ENCODE measurements at places on chromosomes 2 and 18.

GRCh38 chr2:130381619-130382018, 25.8 kb downstream of the PTPN18 start:
- no peak for DNase-seq

- no peak for DNase-seq
Observed at GRCh38 chr2:110858135-110858725, 125.9 kb downstream of the ACOXL start.

DNA sequence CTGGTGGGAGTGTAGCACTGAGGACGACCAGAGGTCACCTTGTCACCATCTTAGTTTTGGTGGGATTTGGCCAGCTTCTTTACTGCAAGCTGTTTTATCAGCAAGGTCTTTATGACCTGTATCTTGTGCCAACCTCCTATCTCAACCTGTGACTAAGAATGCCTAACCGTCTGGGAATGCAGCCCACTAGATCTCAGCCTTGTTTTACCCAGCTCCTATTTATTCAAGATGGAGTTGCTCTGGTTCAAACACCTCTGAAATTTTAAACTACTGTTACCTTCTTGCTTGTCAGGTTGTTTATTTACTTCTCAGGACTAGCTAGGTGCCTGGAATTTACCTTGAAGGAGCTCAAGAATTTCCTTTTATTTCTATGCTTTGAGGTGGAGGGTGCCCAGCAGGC, 9.5 kb upstream of the KCNG3 start:
- DNase-seq, result no peak

DNA sequence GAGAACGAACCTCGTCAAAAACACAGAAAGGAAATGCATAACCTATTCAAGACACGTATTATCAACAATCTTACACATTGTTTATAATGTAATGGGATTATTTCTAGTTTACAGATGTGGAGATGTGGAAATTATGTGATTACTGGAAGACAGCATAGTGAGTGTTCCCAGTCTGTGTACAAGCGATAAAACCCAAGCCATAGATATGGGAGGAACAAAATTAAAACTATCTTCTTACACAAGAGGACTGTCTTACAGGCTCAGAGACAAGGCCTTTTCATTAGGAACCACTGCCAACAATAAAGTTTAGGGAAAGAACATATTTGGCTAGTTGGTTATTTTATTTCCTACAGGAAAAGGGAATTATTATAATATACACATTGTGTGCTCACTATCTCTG, 20.3 kb downstream of the COBLL1 start:
- DNase-seq, result no peak

DNA sequence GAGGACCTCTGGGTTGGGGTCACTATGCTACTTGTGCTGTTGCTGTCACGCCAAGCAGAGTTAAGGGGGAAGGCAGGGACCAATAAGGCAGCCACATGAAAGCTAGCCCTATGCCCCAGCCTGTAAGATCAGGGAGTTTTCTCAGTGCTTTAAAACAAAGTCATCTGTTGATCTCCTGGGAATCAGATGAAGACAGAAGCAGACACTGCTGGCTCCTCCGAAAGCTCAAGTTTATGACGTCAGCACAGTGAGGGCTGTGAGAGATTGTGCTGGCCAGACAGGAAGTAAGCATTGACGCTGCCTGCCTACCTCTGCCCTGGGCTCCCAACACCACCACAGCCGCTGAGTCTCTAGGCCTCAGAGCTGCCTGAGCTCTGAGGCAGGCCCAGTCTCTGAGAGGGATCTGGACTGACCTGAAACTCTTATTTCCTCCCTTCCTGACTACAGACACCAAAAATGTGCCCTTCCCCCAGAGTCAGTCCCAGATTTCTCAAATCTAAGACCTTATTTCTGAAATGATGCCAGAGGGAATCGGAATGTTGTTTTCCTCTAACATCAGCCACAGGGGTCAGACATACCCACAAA, 118.1 kb upstream of the EPAS1 start:
- DNase-seq, result peak; percentile 94

GRCh38 chr2:34005901-34006300, 406.8 kb upstream of the FAM98A start:
- DNase-seq, result no peak

DNA sequence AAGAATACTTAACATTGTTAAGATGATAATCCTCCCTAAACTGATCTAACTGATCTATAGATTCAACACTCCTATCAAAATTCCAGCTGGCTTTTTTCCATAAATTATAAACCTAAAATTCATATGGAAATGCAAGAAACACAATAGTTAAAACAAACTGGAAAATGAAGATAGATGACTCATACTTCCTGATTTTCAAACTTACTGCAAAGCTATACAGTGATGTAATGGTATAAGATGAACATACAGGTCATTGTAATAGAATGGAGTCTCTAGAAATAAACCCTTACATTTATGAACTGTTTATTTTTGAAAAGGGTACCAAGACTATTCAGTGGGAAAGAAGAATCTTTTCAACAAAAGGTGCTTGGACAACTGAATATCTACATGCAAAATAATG, 32.3 kb downstream of the UBXN4 start:
- DNase-seq, result peak; percentile 24

DNA sequence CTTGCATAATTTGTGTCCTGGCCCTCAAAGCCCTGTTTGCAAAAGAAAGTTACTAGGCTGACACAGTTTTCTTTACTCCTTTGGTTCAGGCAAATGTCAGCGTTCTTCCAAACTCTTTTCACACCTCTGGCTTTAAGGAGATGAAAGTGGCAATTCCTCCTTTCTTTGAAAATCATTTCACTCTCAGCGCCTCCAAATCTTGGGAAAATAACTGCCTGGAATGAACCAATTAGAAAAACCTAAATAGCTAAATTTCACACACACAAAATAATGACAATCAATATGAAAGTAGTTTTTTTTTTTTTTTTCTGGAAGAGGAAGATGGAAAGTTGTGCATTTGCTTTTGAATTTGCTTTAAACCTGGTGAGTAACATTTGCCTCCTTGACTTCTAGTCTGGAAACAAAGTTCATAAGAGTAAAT, 1.7 kb downstream of the MEIS1 start:
- DNase-seq, result no peak

DNA sequence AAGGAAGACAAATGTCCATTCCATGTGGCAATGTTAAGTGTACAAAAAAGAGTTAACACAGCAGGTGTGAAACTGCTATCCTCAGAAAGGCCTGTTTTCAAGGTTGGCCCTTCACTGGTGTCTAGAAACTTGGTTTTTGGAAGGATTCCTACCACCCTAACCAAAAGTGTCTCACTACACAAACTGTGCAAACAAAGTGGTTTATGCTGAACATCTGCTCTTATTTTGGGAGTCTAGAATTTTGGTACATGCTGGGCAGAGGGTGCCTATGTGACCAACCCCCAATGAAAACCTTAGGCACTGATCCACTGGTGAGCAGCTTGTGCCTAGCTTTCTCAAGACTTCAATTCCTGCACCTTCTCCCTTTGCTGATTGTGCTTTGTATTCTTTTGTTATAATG, 14.3 kb downstream of the GFPT1 start:
- DNase-seq, result no peak

DNA sequence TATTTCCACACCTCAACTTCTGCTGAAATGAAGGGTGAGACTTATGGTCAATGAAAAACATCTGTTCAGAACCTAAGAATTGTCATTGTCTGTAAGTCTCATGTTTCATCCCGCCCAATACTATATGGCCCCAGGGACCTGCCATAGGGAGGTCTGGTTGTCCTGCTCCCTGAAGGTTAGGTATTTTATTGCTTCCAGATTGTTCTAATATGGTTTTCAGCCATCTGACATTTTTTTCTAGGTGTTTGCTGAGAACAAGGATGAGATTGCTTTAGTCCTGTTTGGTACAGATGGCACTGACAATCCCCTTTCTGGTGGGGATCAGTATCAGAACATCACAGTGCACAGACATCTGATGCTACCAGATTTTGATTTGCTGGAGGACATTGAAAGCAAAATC, 7.3 kb downstream of the XRCC5 start:
- no peak for DNase-seq

DNA sequence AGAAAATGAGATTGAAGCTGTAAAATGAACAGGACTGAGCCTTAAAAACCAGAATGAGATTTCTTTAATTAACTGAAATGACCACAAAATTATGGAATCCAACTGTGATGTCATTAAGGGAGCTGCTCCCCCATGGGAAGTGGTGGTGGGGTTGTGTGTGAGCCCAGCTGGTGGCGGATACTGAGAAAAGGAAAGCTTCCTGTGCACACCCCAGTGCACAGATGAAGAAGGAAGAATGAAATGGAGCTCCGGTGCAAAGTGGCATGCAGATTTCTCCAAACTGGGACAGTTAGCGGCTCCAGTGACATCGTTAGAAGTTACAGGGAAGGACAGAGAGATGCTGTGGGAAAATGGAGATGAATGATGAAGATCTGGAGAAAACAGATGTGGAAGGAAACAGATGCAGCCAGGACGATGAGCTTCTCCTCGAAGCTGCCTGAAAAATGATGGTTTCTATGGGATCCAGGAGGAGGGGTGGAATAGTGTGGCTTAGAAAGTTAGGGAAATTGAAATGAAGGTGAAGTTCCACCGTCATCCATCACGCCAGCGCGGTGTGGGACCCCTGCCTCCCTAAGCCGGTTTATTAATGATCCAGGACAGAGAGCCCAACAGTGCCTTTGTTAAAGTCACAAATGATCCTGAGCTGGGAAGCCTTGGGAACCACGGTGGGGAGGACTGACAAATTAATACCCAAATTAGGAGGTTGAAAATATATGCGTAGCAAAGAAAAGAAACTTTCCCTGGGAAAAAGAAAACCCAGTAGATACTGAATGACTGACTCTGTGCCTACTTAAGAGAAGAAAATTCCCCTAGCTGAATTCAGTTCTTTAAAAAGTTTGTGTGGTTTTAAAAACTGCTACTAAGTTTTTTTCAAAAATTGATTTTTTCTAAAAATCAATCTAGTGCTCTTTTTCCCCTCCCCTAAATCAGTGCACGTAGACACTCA, 77.2 kb downstream of the TSN start:
- DNase-seq, result no peak

DNA sequence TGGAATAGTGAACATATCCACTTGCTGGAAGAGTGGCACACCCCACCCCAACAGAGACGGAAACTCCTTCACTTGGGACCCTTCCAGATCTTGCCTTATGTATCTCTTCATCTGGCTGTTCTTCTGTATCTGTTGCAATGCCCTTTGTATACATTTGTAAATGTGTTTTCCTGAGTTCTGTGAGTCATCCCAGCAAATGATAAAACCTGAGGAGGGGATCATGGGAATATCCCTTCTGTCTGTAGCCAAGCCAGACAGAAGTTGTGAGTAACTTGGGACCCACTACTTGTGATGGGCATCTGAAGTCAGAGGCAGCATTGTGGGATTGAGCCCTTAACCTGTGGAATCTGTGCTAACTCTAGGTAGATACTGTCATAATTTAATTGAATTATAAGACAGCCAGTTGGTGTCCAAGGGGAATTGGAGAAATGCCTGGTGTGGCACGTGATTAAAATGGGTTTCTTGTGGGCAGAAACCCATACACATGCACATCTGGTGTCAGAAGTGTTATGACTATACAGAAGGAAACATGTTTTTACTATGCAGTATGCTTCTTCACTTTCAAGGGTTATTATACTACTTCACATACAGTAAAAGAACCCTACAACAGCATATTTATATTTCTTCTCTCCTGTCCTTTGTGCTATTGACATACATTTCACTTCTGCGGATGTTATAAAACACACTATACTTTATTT, 32.3 kb upstream of the TMEM247 start:
- DNase-seq, result no peak

DNA sequence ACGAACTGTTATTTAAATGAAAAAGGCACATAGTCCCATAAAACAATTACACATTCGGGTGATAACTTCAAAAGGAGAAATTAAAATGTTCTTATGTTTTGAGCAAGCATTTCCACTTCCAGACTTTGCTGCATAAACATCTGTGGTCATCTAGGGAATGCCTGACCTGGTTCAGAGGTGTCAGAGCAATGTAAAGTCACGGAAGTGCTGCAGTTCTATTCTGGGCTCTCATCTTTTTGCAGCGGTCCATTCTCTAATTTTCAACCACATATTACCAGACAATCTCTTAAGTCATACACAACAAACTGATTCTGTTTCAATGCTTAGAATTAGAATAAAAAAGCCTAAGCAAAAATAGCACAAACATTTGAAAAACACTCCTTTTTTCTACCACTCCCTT, 22.0 kb upstream of the PTH2R start:
- no peak for DNase-seq

- no peak for DNase-seq
Observed at GRCh38 chr2:27815860-27816438, 44.4 kb downstream of the MRPL33 start.

DNA sequence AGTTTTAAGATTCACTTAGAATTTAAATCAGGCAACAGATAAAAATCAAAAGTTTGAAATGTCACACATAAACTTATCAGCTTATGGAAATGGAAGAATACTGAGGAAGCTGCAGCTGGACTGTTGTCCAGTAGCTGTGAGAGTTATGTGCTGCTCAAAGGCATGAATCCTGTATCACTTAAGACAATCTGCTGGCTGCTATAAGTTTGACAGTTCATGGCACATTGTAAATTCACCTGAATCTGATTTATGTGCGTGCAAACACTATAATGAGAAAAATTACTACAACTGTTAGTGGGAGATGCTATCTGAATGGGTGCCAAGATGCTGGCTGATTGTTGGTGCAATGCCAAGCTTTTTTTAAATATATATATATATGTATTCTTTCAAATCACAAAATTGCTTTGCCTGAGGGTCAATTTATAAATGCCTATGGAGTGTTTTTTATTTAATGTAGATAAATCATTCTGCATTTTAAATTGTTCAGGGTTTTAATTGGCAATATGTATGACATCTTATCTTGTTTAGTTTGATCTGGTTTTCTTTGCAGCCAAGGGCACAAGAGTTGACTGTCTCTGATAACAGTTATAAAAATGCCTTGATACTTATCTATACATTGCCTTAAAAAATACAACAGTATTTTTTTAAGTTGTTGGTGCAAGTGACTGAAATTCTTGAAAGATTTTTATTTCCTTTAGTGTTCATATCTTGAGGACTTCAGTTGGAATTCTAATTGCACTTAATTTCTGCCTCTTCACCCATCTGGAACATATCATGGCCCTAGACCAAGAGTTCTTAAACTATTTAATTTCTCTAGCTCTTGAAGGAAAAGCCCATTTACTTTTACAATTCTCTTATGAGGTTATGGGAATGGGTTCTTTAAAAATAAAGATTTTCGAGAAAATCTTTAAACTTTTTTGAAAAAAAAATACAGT, 48.7 kb downstream of the CAVIN2 start:
- no peak for DNase-seq

DNA sequence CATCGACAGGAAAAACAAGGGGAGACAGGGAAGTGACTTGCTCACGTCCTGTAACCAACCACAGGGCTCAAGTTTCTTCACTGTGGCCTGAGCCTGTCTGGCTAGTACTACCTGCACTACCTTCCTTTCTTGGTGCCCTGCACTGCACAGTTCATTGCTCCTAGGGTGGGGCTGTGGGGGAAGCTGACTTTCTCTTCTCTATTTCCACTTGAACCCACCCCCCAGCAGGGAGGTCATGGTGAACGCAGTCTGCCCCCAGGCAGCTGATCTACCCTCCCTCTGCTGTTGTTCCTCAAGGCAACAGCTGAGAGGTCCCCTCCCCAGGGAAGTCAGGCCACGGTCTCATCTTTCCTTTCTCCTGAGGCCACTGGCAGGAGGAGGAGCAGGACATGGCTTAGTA, 532.1 kb downstream of the SOX11 start:
- DNase-seq, result no peak

- DNase-seq, result no peak
Observed at GRCh38 chr2:107728586-107728985, 98.1 kb upstream of the RGPD4 start.

GRCh38 chr2:233384015-233384414, 29.7 kb downstream of the DGKD start:
- no peak for DNase-seq

Measured in HFFc6 (cell line).